Neural crest cell (in vitro differentiated cells): ENCODE measurements at places on chromosomes 11 and 22. TPM values are rescaled to one million over a fixed set of nuclear protein-coding genes. Genes with fewer than 3 reads are reported as not detected.

DNA sequence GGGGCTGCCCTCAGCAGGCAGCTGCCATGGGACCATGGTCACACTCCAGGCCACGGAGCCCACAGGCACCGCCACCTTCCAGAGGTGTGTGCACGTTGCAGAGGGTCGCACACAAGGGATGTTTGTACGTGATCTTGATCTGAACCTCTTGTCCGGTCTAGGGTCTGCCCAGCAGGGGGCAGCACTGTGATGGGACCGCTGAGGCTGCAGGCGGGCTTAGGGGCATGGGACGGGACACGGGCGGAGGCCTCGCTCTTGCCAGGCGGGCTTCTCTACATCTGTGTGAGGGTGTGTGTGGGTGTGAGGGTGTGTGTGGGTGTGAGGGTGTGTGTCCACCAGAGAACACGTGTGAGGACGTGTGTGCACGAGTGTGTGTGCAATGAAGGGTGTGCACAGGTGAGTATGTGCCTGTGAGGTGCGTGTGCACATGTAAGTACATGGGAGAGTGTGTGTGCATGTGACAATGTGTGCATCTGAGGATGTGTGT, 52.4 kb downstream of the CACNA1I start:
- H3K36me3 ChIP-seq, result no peaks in the 10 kb centered on the region
- H3K27me3 ChIP-seq, result peaks cover 11% of the 10 kb centered on the region
- H3K4me3 ChIP-seq, result no peak overlapping the region
- H3K4me1 ChIP-seq, result peaks cover 3% of the 10 kb centered on the region
- DNase-seq, result peak; percentile 74
- H3K27ac ChIP-seq, result no peak overlapping the region

- no peak overlapping the region for H3K27ac ChIP-seq
- DNase-seq, result no peak
- no peak overlapping the region for H3K4me3 ChIP-seq
- H3K27me3 ChIP-seq, result no peaks in the 10 kb centered on the region
- peaks cover 9% of the 10 kb centered on the region for H3K36me3 ChIP-seq
Measured at GRCh38 chr11:78336877-78337553, 80.6 kb downstream of the GAB2 start.

- peaks cover 44% of the 10 kb centered on the region for H3K36me3 ChIP-seq
- no peak overlapping the region for H3K4me3 ChIP-seq
- no peaks in the 10 kb centered on the region for H3K4me1 ChIP-seq
- no peak for DNase-seq
- no peaks in the 10 kb centered on the region for H3K27me3 ChIP-seq
- no peak overlapping the region for H3K27ac ChIP-seq
Measured at GRCh38 chr11:125679397-125679796, 1.2 kb downstream of the ACRV1 start.

GRCh38 chr11:131499199-131499598, 128.8 kb downstream of the NTM start:
- H3K36me3 ChIP-seq, result no peaks in the 10 kb centered on the region
- no peaks in the 10 kb centered on the region for H3K27me3 ChIP-seq
- no peak overlapping the region for H3K4me3 ChIP-seq
- no peak for DNase-seq
- H3K4me1 ChIP-seq, result peaks cover 2% of the 10 kb centered on the region

DNA sequence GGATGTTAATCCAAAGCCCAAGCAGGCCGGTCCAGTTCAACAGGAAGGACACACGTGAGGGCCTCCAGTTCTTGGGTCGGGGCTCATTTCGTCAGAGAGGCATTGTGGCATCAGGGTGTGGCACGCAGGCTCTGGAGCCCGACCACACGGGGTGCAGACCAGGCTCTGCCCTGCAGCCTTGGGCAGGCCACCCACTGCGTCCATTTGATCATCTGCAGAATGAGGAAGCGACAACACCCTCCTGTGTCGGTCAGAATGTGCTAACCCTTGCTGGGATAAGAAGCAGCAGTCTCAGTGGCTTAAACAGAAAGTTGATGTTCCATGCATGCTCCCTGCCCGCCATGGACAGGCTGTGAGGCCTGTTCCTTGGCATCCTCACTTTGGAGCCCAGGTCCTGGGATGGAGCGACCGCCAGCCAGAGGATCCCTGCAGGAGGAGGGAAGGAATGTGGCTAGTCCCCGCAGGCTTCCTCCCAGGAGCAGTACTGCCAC, 10.8 kb downstream of the RIBC2 start:
- H3K27ac ChIP-seq, result no peak overlapping the region
- H3K4me1 ChIP-seq, result peaks cover 3% of the 10 kb centered on the region
- no peak overlapping the region for H3K4me3 ChIP-seq
- no peaks in the 10 kb centered on the region for H3K27me3 ChIP-seq

TSSK2 gene
- total RNA-seq, result not detected in 2 replicates
